Stimulated activated CD4-positive, alpha-beta T cell treated with anti-CD3 and anti-CD28 coated beads, Interleukin-12 subunit alpha, Interleukin-12 subunit beta, amount 100 ng/mL, for 4 hours (primary cell): ENCODE measurements at places on chromosomes 1 and 21.

DNA sequence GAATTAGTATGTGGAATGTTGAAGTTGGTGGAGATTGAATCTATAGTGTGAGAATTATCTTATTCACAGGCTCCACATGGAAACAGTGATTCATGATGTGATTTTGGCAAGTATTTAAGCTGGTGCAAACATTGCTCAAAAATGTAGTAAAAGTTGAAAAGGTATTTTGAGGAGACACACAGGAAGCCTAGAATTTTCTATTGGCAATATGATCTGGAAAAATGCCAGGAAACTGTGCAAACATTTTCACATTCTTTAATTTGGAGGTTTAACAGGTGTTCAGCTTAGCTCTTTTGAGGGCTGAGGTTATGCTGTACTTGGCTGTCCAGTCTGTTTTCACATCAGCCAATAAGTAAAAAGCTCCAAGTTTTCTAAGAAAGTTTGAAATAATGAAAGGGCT, 327.3 kb downstream of the RWDD3 start:
- no peak for DNase-seq

- no peak for DNase-seq
Measured at GRCh38 chr1:224564454-224565084, 51.5 kb upstream of the CNIH3 start.

DNA sequence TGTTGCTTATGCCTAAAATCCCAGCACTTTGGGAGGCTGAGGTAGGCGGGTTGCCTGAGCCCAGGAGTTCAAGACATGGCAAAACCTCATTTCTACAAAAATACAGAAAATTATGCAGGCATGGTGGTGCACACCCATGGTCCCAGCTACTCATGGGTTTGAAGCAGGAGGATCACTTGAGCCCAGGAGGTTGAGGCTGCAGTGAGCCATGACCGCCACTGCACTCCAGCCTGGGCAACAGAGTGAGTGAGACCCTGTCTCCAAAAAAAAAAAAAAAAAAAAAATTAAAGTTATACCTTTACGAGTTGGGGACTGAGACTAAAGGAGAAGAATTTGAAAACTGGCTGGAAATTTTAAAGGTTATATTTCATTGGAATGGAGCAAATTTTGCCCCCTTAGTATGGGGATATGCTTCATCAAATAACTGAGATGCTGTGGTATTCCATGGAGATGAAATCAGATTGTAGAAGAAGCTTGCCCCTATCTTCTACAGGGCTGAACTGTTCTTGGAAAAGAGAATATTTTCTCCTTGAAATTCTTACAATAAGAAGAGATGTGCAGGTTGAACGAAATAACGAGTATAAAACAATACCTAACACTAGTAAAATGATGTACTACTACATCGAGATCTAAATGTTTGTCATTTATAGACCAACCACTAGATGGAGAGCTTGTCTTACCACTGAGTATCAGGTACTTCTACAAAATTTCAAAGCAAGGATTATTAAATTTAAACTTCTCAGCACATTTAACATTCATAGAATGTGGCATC, 34.9 kb upstream of the SCYL3 start:
- no peak for DNase-seq

- no peak for DNase-seq
Measured at GRCh38 chr1:245814651-245815050, 659.9 kb downstream of the KIF26B start.

GRCh38 chr21:45557616-45558043, 15.4 kb upstream of the SLC19A1 start:
- DNase-seq: no peak

DNA sequence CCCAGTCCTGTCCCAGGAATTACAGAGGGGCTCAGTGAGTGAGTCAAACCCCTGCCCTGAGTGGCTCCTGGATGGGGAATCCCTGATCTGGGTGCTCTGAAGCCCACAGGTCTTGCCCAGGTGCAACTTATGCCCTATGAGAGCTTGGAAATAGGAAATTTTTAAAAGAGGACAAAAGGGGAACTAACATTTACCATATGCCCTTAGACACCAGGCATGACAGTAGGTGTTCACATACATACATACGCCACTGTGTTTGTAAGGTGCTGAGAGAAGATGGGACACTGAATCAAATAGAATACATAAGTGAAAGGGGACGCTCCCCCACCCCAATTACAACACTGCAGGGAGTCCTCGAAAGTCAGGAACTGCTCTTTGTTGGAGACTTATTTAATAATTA, 1.4 kb downstream of the CFAP45 start:
- DNase-seq: no peak

- no peak for DNase-seq
Measured at GRCh38 chr1:80918380-80918779, 882.4 kb upstream of the ADGRL2 start.

- DNase-seq: no peak
Measured at GRCh38 chr1:85297538-85297854, 21.1 kb upstream of the BCL10 start.

- DNase-seq: no peak
Measured at GRCh38 chr1:230401101-230401500, 25.0 kb downstream of the PGBD5 start.

DNA sequence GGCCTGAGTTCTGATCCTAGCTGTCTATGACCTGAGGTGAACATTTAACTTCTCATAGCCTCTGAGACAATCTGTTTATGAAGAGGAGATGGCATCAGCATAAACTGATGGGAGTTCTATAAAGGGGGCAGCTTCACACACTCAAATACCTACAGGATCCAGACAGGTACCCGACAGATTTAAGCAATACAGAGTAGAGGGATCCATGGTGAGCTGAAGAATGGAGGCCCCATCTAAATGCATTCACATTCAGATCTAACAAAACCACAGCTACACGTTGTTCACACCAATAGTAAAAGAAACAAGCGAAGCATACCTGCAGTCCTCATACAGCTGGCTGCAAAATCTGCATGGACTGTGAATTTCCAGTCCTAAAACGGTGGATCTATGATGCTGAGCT, 48.7 kb upstream of the ESRRG start:
- DNase-seq: no peak

- DNase-seq: peak; percentile 38
Measured at GRCh38 chr1:151905070-151905442, 4.3 kb downstream of the THEM4 start.

GRCh38 chr1:171984850-171985485, 143.7 kb downstream of the DNM3 start:
- DNase-seq: no peak

GRCh38 chr1:153548722-153549688, at the start of gene S100A3:
S100A3 (minus strand) TSS chr1:153549258; CDS start chr1:153548485, 773 bp downstream.
- no peak for DNase-seq

DNA sequence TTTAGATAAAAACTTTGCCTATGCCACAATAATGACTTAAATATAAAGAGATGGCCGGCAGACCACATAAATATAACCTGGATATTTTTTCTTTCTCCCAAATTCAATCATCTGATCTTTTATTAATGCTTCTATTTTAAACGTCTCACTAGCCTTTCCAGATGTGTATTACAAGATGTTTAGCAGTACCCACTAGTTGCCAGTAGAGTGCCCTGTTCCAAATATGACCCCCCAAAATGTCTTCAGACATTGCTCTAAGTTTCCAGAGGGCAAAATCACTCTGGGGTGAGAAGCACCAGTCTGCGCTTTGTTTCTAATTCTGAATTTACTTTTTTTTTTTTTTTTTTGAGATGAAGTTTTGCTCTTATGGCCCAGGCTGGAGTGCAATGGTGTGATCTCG, 268.1 kb downstream of the GRIK1 start:
- DNase-seq: no peak
